ENCODE measurements at places on chromosomes 13 and 19. TPM values are rescaled to one million over a fixed set of nuclear protein-coding genes. Genes with fewer than 3 reads are reported as not detected.

TPTE2 gene
- not detected for total RNA-seq

- DNase-seq: no peak
- H3K4me1 ChIP-seq: no peaks in the 10 kb centered on the region
- H3K27ac ChIP-seq: no peak overlapping the region
- H3K27me3 ChIP-seq: peaks cover 4% of the 10 kb centered on the region
Observed at GRCh38 chr19:2561895-2562294, 86.0 kb downstream of the GADD45B start.

FFAR1 gene
- not detected for total RNA-seq

DNA sequence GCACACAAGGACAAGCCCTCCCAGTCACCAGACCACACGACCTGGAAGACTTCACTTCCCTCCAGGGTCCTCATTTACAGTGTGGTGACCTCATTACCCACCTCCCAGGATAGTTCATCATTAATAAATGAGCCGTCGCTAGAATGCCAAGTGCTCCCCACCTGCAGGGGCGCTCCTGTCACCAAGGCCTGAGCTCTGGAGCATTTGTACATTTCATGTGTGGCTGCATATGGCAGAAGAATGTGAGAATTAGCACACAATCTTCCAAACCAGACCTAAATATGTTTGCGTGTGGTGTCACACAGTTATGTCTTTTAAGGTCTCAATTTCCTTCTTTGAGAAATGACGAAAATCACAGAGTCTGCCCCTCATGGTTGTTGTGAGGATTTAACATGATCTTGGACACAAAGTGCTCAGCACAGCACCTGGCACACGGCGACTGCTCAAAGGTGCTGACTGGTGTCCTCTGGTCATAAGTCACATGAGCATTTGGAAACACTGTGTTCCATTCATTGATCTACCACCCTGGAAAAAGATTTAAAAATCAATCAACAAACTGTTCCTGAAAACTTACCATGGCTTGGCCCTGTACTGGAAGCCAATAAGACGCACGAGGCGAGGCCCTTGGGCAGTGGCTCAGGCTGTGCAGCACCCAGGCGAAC, 150.6 kb upstream of the SPACA7 start:
- H3K27ac ChIP-seq: no peak overlapping the region
- no peak overlapping the region for H3K4me3 ChIP-seq
- no peaks in the 10 kb centered on the region for H3K36me3 ChIP-seq
- no peaks in the 10 kb centered on the region for H3K4me1 ChIP-seq

- H3K4me3 ChIP-seq: no peak overlapping the region
- H3K27me3 ChIP-seq: no peaks in the 10 kb centered on the region
- H3K36me3 ChIP-seq: no peaks in the 10 kb centered on the region
- peak; percentile 37 for DNase-seq
Observed at GRCh38 chr13:75132701-75133695, 349.0 kb downstream of the TBC1D4 start.

IQCN gene
- total RNA-seq: 0.83 TPM

DNA sequence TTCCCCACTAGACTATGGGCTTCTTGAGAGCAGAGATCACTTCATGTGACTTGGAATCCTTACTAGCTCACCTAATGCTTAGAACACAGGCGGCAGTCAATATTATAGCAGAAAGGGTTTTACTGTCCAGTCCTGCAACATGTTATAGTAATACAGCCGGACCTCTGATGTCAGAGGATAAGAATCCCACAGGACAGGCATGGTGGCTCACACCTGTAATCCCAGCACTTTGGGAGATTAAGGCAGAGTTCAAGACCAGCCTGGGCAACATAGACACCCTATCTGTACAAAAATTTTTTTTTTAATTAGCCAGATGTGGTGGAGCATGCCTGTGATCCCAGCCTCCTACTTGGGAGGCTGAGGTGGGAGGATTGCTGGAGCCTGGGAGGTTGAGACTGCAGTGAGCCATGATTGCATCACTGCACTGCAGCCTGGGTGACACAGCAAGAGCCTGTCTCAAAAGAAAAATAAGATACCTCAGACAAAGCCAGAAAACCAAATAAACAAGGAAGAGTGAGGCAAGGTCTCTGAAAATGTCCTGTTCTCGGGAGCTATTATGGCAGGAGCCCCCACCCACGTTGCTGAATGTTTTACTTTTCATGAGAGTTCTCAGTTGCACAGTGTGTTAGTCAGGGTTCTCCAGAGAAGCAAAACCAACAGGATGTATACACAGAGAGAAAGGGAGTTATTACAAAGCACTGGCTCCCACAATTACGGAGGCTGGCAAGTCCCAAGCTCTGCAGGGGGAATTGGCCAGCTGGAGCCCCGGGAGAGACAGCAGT, 100.8 kb downstream of the UBL3 start:
- H3K4me1 ChIP-seq: no peaks in the 10 kb centered on the region
- peak; percentile 27 for DNase-seq
- H3K4me3 ChIP-seq: no peak overlapping the region
- no peak overlapping the region for H3K27ac ChIP-seq

GPR183 gene
- not detected for total RNA-seq

RAB3D gene
- 15.4 TPM for total RNA-seq

GRCh38 chr13:52765611-52766390, 26.2 kb upstream of the CNMD start:
- H3K4me1 ChIP-seq: no peaks in the 10 kb centered on the region
- H3K36me3 ChIP-seq: no peaks in the 10 kb centered on the region
- H3K27me3 ChIP-seq: no peaks in the 10 kb centered on the region
- H3K27ac ChIP-seq: no peak overlapping the region
- H3K4me3 ChIP-seq: no peak overlapping the region
- no peak for DNase-seq

DNA sequence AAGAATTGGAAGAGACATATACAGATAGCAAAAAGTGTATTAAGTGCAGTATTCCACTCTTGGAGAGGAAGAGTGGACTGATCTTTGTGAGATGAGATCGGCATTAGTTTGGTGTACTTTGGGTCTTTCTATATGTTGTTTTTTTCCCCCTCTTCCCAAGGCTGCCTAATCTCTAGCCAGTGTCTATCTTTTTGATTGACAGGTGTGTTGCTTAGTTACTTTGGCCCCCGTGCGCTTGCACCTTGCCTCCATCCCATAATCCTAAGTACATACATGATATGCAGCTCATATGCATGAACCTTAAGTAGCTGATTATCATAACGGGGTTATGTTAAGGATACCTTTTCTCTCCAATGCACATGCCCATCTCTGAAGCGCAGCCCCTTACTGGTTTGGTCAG, 4.3 kb upstream of the SLC7A10 start:
- H3K4me3 ChIP-seq: no peak overlapping the region
- no peaks in the 10 kb centered on the region for H3K4me1 ChIP-seq
- no peak for DNase-seq
- H3K36me3 ChIP-seq: no peaks in the 10 kb centered on the region
- H3K27ac ChIP-seq: no peak overlapping the region

KLK1 gene
- not detected for total RNA-seq

GRCh38 chr19:13963603-13964105, 11.3 kb downstream of the DCAF15 start:
- no peaks in the 10 kb centered on the region for H3K4me1 ChIP-seq
- H3K36me3 ChIP-seq: peaks cover 34% of the 10 kb centered on the region
- no peak for DNase-seq
- H3K27me3 ChIP-seq: no peaks in the 10 kb centered on the region
- no peak overlapping the region for H3K27ac ChIP-seq
- no peak overlapping the region for H3K4me3 ChIP-seq

MCEMP1 gene
- total RNA-seq: not detected

GRCh38 chr13:52786766-52787165, 47.1 kb upstream of the CNMD start:
- no peak overlapping the region for H3K4me3 ChIP-seq
- H3K27ac ChIP-seq: no peak overlapping the region
- no peaks in the 10 kb centered on the region for H3K27me3 ChIP-seq
- H3K4me1 ChIP-seq: no peaks in the 10 kb centered on the region
- DNase-seq: no peak
- no peaks in the 10 kb centered on the region for H3K36me3 ChIP-seq

DNA sequence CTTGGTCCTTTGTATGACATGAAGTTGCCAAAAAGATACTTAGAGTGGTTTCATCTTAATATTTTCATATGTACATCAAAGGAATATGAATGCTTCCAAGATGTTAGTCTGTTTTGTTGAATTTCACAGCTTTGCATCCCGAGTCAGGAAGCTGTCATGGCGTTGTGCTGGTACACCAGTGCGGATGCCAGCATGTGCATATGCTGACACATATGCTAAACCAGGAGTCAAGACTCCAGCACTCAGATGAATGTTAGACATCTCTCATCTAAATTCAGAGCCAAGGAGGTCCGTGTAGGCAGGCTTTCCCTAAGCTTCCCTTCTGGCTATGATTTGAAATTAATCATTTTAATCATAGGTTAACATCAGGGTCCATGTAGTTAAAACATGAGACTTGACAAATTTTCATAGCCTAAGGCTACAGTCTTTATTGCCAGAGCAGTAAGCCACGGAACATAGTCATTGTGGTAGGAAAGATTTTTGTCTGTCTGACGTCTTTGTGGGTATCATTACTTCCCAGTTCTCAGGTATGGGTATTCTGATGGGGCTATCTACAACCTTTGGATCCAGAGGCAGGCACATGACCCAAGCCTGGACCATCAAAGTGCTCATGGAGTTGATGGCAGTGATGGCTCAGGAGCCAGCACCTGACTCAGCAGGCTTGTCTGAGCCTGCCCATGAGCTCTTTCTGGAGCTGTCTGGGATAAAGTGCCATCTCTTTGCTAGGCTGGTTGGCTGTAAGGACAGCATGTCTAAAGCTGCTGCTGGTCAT, 246.1 kb downstream of the KCNRG start:
- no peak overlapping the region for H3K27ac ChIP-seq
- DNase-seq: no peak
- no peak overlapping the region for H3K4me3 ChIP-seq
- no peaks in the 10 kb centered on the region for H3K36me3 ChIP-seq
- no peaks in the 10 kb centered on the region for H3K27me3 ChIP-seq

- H3K27me3 ChIP-seq: no peaks in the 10 kb centered on the region
- no peak overlapping the region for H3K4me3 ChIP-seq
- no peaks in the 10 kb centered on the region for H3K4me1 ChIP-seq
- no peak overlapping the region for H3K27ac ChIP-seq
- no peak for DNase-seq
- H3K36me3 ChIP-seq: no peaks in the 10 kb centered on the region
Observed at GRCh38 chr13:48656608-48657007, 2.9 kb downstream of the CYSLTR2 start.

GRCh38 chr13:44362394-44363040, 11.1 kb upstream of the SERP2 start:
- H3K4me1 ChIP-seq: peaks cover 3% of the 10 kb centered on the region
- no peak overlapping the region for H3K4me3 ChIP-seq
- H3K27me3 ChIP-seq: no peaks in the 10 kb centered on the region
- DNase-seq: peak; percentile 18
- no peaks in the 10 kb centered on the region for H3K36me3 ChIP-seq

DNA sequence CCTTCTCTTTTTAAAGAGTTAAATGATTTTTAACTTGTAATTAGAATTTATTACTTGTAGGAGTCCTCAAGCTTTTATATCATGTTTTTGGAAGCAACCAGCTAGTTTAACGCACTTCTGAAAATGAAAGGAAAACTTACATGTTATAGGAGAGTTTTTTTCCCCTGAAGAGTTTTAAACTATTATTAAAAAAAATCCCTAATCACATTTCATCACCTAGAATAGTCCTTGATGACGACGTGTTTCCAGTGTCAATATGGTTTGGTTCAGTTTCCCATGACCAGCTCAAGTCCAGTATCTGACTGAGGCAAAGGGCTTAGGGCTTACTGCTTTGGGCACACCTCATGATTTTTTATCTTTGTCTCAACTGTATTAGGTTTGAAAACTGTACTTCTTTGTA, 36.0 kb downstream of the URI1 start:
- DNase-seq: no peak
- H3K4me3 ChIP-seq: peak overlapping the region; percentile 18
- peak overlapping the region; percentile 29 for H3K27ac ChIP-seq

GRCh38 chr19:46722421-46723022, 5.6 kb upstream of the PRKD2 start:
- peaks cover 47% of the 10 kb centered on the region for H3K36me3 ChIP-seq
- no peak overlapping the region for H3K4me3 ChIP-seq
- H3K4me1 ChIP-seq: no peaks in the 10 kb centered on the region

CYP4F8 gene
- total RNA-seq: not detected

DNA sequence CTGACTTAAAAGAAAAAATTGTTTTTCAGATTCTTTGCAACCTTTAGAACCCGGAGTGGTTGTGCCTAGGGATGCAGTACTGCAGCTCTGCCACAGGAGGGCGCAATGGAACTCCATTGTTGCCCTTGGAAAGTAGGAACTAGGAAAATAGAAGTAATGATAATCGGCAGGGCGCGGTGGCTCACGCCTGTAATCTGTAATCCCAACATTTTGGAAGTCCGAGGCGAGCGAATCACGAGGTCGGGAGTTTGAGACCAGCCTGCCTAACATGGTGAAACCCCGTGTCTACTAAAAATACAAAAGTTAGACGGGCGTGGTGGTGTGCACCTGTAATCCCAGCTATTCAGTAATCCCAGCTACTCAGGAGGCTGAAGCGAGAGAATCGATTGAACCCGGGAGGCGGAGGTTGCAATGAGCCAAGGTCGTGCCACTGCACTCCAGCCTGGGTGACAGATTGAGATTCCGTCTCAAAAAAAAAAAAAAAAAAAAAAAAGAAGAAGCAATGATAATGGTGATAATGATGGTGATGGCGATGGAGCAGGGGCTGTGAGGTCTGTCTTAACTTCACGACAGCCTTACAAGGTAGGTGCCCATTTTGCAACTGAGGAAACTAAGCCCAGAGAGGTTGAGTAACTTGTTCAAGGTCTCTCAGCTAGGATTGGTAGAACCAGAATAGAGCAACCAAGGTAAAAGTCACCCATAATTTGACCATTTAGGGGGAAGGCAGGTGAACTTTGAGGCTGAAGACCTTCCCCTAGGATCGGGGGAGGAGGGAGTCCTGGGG, 5.5 kb upstream of the ADAMTS10 start:
- H3K36me3 ChIP-seq: no peaks in the 10 kb centered on the region
- no peak overlapping the region for H3K27ac ChIP-seq
- DNase-seq: peak; percentile 45
- H3K4me3 ChIP-seq: no peak overlapping the region
- no peaks in the 10 kb centered on the region for H3K27me3 ChIP-seq

Measured in fibroblast of lung (primary cell).